ENCODE measurements at places on chromosomes 16 and 17. TPM values are rescaled to one million over a fixed set of nuclear protein-coding genes. Genes with fewer than 3 reads are reported as not detected.

Gene SOST
- total RNA-seq, result not detected

Gene KRT17
- 2.4 TPM for total RNA-seq

Gene KRTAP2-1
- total RNA-seq, result not detected

Gene TNFRSF17
- not detected for total RNA-seq

Gene KRT33B
- not detected for total RNA-seq

Gene CARD14
- 0.09 TPM for total RNA-seq

Gene PLLP
- total RNA-seq, result 7.4 TPM

Gene USP7
- 80.6 TPM for total RNA-seq

Gene DCTN5
- total RNA-seq, result 54.0 TPM

Gene SPSB3
- total RNA-seq, result 38.5 TPM

Gene CTRB2
- not detected for total RNA-seq

Gene SLC12A3
- not detected for total RNA-seq

Measured in endothelial cell of coronary artery (primary cell).